Endothelial cell (in vitro differentiated cells): ENCODE measurements at places on chromosomes 2 and 18.
A peak's percentile ranks its signal among the peaks of the same experiment; 100 is the strongest.

DNA sequence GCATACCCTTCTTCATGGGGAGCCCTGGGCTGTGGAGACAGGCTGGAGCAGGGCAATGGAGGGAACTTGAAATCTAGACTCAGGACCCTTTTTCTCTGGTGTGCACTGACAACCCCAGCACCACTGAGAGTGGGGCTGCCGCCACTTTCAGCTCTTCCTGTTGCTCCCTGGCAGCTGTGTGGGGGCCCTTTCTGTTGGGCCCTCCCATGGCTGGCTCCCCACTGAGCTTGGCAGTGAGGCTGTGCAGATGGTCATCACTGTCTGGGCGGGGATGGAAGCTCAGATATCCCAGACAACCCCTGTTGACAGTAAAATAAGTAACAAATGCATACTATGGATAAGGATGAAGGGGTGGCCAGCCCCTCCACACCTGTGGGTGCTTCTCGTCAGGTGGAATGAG is 6.7 kb downstream of the MYO7B start:
- peaks cover 4% of the 10 kb centered on the region for H3K27me3 ChIP-seq
- peaks cover 22% of the 10 kb centered on the region for H3K4me1 ChIP-seq
- no peak overlapping the region for H3K4me3 ChIP-seq

DNA sequence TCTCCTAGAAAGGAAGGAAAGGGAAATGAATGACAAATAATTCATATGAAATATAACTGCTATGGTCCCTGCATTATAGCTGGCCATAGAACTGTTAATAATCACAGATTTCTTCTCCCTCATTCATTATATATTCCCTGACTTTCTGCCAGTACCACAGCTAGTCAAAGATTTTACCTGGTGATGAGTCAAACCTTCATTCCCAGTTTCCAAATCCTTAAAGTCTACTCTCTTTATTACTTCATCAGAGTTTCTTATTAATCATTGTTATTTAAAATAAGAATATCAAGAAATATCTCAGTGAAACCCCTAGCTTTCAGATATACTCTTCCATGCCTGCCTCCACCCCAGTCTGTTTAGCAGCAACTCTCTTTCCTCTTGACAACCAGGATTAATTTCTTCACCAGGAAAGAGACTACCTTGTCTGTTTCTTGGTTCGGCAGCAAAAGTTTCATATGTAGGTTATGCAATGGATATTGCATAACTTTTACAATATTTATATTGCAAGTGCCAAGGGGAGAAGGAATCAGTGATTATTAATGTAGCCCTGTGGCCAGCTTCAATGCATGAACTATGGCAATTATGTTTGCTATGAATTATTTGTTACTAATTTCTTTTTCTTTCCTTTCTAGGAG is 533.8 kb downstream of the FBXO15 start:
- H3K4me3 ChIP-seq = no peak overlapping the region
- H3K36me3 ChIP-seq = no peaks in the 10 kb centered on the region
- H3K4me1 ChIP-seq = peaks cover 9% of the 10 kb centered on the region
- no peak overlapping the region for H3K27ac ChIP-seq
- no peak for DNase-seq
- no peaks in the 10 kb centered on the region for H3K27me3 ChIP-seq

GRCh38 chr18:49178321-49178720 is 227.6 kb upstream of the SMAD7 start:
- H3K27me3 ChIP-seq = no peaks in the 10 kb centered on the region
- H3K36me3 ChIP-seq = no peaks in the 10 kb centered on the region
- no peak overlapping the region for H3K27ac ChIP-seq
- no peak overlapping the region for H3K4me3 ChIP-seq
- no peak for DNase-seq
- peaks cover 13% of the 10 kb centered on the region for H3K4me1 ChIP-seq

GRCh38 chr18:58321986-58322385 is 278.0 kb downstream of the NEDD4L start:
- no peaks in the 10 kb centered on the region for H3K27me3 ChIP-seq
- peaks cover 4% of the 10 kb centered on the region for H3K4me1 ChIP-seq
- no peak overlapping the region for H3K27ac ChIP-seq
- no peaks in the 10 kb centered on the region for H3K36me3 ChIP-seq
- DNase-seq = no peak

GRCh38 chr18:38899252-38899651 is 1333.7 kb upstream of the CELF4 start:
- DNase-seq = no peak
- H3K4me1 ChIP-seq = no peaks in the 10 kb centered on the region
- no peak overlapping the region for H3K27ac ChIP-seq
- no peak overlapping the region for H3K4me3 ChIP-seq
- H3K36me3 ChIP-seq = no peaks in the 10 kb centered on the region

DNA sequence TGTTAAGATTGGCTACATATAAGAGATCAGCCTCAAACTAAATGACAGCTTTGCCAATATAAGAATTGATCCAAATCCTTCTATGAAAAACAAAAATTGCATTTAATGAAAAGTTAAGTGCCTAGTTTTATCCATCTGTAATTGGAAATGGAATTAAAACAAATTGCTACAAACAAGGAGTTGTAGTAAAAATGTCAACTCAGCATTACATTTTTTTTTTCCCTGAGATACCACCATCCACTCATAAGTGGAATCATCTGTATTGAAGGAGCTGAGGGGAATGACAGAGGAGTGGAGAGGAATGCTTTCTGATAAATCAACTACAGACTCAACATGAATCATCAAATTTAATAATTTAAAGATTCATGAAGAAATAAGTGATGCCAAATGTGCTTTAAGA is 601.8 kb downstream of the TMEM182 start:
- no peak overlapping the region for H3K4me3 ChIP-seq
- DNase-seq = no peak
- peaks cover 6% of the 10 kb centered on the region for H3K4me1 ChIP-seq
- H3K27ac ChIP-seq = no peak overlapping the region

GRCh38 chr2:203934711-203935438 is 1.7 kb upstream of the ICOS start:
- H3K36me3 ChIP-seq = no peaks in the 10 kb centered on the region
- no peak overlapping the region for H3K4me3 ChIP-seq
- DNase-seq = no peak
- peaks cover 1% of the 10 kb centered on the region for H3K27me3 ChIP-seq
- no peak overlapping the region for H3K27ac ChIP-seq
- H3K4me1 ChIP-seq = no peaks in the 10 kb centered on the region

DNA sequence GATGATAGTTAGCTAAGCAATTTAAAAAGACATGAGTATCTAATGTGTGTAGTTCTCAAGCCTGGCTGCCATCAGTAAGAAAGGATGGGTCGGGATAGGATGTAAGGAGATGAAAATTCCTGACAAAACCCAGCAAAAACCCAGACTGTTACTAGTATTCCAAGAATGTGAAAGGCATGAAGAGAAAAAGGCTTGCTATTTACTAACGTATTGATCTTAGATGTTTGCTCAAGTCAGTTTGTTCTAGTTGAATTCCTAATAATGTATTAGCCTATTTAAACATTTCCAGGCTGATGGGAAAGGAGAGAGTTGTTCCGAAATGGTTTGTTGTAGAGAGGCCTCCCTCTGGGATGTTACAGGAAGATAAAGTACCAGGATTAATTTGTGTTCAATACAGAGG is 88.2 kb downstream of the ZNF532 start:
- no peak overlapping the region for H3K27ac ChIP-seq
- peaks cover 3% of the 10 kb centered on the region for H3K4me1 ChIP-seq
- H3K27me3 ChIP-seq = no peaks in the 10 kb centered on the region
- peaks cover 18% of the 10 kb centered on the region for H3K36me3 ChIP-seq
- H3K4me3 ChIP-seq = no peak overlapping the region

- no peak overlapping the region for H3K4me3 ChIP-seq
- no peaks in the 10 kb centered on the region for H3K4me1 ChIP-seq
- H3K27me3 ChIP-seq = no peaks in the 10 kb centered on the region
- no peaks in the 10 kb centered on the region for H3K36me3 ChIP-seq
These were observed 56.1 kb upstream of the LYPD1 start for GRCh38 chr2:132726155-132726554.

DNA sequence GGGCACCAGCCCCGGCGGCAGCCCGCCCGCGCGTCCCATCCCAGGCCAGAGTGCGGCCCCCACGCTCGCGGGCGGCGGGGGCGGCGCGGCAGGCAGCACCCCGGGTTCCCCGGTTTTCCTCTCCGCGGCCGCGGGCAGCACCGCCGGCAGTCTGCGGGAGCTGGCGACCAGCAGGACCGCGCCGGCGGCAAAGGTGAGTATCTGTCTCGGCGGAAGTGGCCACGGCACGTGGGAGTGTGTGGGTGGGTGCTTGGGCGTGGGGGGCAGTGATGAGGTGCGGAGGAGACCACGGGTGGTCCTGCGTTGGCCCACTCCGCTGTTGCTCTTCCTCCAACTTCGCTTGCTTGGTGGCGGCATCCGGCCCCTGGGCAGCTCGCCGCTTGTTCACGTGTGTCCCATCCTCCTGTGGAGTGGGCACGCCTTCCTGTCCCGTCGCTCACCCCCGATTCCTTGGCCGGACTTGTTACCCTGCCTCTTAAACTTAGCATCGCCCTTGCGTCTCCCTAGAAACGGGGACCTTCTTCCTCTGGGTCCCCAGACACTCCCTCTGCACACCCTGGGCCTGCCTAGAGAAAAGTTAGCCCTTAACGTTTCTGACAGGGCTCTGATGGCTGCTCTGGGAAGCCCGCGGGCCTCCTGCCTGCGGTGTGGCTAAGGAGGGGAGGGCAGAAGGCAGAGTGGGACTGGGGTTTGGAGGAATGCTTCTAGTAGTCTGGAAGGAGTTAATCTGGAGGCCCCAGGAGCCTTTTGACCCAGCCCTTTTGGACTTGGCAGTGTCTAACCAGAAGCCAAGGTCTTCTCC is 1.1 kb downstream of the SH3RF3 start:
- peak overlapping the region; percentile 97 for H3K4me3 ChIP-seq
- H3K4me1 ChIP-seq = peaks cover 13% of the 10 kb centered on the region
- H3K27me3 ChIP-seq = peaks cover 7% of the 10 kb centered on the region
- H3K27ac ChIP-seq = no peak overlapping the region
- peaks cover 4% of the 10 kb centered on the region for H3K36me3 ChIP-seq

DNA sequence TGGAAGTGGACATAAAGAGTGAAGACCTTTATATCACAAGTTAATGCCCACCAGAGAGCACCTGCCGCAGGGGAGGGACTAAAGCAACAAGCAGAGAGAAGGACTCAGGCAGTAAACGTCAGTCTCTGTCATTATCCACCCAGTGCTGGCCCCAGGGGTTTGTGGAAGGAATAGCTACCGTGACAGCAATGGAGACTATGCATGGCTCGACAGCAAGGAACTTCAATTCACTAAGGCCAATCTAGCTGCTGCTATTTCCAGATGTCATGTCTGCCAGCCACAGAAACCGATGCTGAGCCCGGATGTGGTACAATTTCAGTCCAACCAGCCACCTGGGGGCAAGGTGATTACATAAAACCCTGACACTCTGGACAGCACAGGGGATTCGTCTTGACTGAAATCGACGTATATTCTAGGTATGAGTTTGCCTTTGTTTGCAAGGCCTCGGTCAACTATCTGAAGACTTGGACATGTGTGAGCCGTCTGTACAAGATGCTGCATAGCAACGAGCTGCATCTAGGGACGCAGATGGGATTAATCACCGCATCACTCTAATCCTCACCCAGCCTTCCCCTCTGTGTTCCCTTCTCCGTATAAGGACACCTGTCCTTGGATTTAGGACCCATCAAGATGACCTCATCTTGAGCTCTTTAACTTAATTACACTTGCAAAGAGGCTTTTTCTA is 154.1 kb upstream of the SH3BP4 start:
- H3K4me3 ChIP-seq = no peak overlapping the region
- DNase-seq = no peak
- no peaks in the 10 kb centered on the region for H3K4me1 ChIP-seq
- no peaks in the 10 kb centered on the region for H3K27me3 ChIP-seq
- no peaks in the 10 kb centered on the region for H3K36me3 ChIP-seq

- H3K27me3 ChIP-seq = no peaks in the 10 kb centered on the region
- H3K4me1 ChIP-seq = no peaks in the 10 kb centered on the region
- H3K27ac ChIP-seq = no peak overlapping the region
- H3K36me3 ChIP-seq = no peaks in the 10 kb centered on the region
These were observed 832.6 kb upstream of the SLC39A10 start for GRCh38 chr2:194824450-194824849.

- H3K27me3 ChIP-seq = peaks cover 2% of the 10 kb centered on the region
- H3K27ac ChIP-seq = no peak overlapping the region
- H3K4me1 ChIP-seq = no peaks in the 10 kb centered on the region
- no peaks in the 10 kb centered on the region for H3K36me3 ChIP-seq
These were observed 45.9 kb upstream of the ATP5MC3 start for GRCh38 chr2:175227393-175227792.

- no peaks in the 10 kb centered on the region for H3K4me1 ChIP-seq
- no peak overlapping the region for H3K4me3 ChIP-seq
- no peaks in the 10 kb centered on the region for H3K36me3 ChIP-seq
These were observed 856.1 kb upstream of the ID2 start for GRCh38 chr2:7825591-7826312.

DNA sequence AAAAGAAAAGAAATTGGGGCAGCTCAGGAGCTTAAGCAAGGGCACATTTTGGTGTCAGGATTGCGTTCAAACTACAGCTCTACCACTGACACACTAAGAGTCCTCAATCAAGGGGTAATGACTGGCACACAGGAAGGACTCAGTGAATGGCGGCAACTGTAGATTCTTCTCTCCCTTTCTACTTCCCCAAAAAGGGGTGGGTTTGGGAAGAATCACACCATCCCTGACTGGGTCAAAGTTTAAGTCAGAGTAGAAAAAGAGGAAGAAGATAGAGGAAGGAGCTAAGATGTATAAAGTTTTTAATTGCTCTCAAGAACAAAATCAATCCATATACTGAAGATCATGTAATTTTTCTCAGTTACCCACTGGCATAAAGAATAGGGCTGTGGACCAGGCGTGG is 2.6 kb downstream of the NLRC4 start:
- no peak for DNase-seq
- peaks cover 10% of the 10 kb centered on the region for H3K27me3 ChIP-seq
- H3K4me1 ChIP-seq = peaks cover 10% of the 10 kb centered on the region
- H3K36me3 ChIP-seq = no peaks in the 10 kb centered on the region
- H3K4me3 ChIP-seq = no peak overlapping the region

- peaks cover 27% of the 10 kb centered on the region for H3K4me1 ChIP-seq
- H3K27me3 ChIP-seq = peaks cover 2% of the 10 kb centered on the region
- no peak overlapping the region for H3K4me3 ChIP-seq
- no peak for DNase-seq
- no peak overlapping the region for H3K27ac ChIP-seq
- no peaks in the 10 kb centered on the region for H3K36me3 ChIP-seq
These were observed 22.4 kb downstream of the MOGAT1 start for GRCh38 chr2:222693837-222694236.

GRCh38 chr2:241939541-241939940 is 70.0 kb downstream of the RTP5 start:
- H3K27ac ChIP-seq = no peak overlapping the region
- DNase-seq = no peak
- H3K36me3 ChIP-seq = peaks cover 7% of the 10 kb centered on the region
- H3K4me3 ChIP-seq = no peak overlapping the region
- H3K4me1 ChIP-seq = no peaks in the 10 kb centered on the region

DNA sequence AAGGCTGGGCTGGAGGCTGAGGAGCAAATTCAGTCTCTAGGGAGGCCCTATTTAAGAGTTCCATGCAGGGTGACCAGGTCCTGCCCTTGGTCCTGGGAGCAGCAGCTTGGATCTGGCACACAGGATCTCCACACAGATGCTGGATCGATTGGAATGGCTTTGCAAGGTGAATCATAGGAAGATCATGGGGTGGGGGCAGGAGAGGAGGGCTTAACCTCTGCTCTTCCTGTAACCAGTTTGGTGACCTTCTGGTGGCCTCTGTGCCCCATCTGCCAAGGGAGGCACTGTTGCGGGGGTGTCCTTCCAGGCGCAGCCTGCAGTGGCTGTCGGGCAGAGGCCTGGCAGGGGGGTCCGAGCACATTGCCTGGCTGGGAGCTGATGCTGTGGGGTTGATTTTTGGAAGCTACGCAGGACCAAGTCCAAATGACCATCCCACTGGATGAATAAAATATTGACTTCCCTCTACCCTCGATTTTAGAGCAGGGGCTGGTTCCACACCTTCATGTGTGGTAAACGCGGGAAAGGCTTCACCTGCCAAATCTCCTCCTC is 79.7 kb downstream of the EDAR start:
- H3K27me3 ChIP-seq = peaks cover 3% of the 10 kb centered on the region
- H3K36me3 ChIP-seq = no peaks in the 10 kb centered on the region
- H3K27ac ChIP-seq = no peak overlapping the region
- H3K4me3 ChIP-seq = no peak overlapping the region
- no peaks in the 10 kb centered on the region for H3K4me1 ChIP-seq
- no peak for DNase-seq
